Fibroblast of the aortic adventitia (primary cell): ENCODE measurements at places on chromosomes 2 and 18. TPM values are rescaled to one million over a fixed set of nuclear protein-coding genes. Genes with fewer than 3 reads are reported as not detected.

Gene SERPINB7
- total RNA-seq, result 0.27 TPM in 1 of 2 replicates, not detected in the other

Gene SLC30A3
- 0.09 and 0.25 TPM in 2 replicates for total RNA-seq

Gene INHBB
- not detected in 2 replicates for total RNA-seq

Gene IL1B
- total RNA-seq, result 2.4 TPM in 1 of 2 replicates, not detected in the other

Gene SERPINB3
- not detected in 2 replicates for total RNA-seq

Gene LRRTM1
- 0.09 TPM in 1 of 2 replicates, not detected in the other for total RNA-seq

Gene DCDC2C
- total RNA-seq, result not detected in 2 replicates

Gene EFEMP1
- total RNA-seq, result 652 and 1,009 TPM in 2 replicates
